ENCODE measurements at places on chromosomes 16 and 17. TPM values are rescaled to one million over a fixed set of nuclear protein-coding genes. Genes with fewer than 3 reads are reported as not detected.

The ITGB4 gene
- 0.50 TPM for total RNA-seq

The CNOT1 gene
- 175 TPM for total RNA-seq

The KCNJ18 gene
- not detected for total RNA-seq

The C1QTNF8 gene
- not detected for total RNA-seq

The DNASE1 gene
- 27.6 TPM for total RNA-seq

Measured in smooth muscle cell of trachea (primary cell).